Sciatic nerve (tissue), 2 donors: ENCODE measurements at places on chromosomes 1 and 21.

DNA sequence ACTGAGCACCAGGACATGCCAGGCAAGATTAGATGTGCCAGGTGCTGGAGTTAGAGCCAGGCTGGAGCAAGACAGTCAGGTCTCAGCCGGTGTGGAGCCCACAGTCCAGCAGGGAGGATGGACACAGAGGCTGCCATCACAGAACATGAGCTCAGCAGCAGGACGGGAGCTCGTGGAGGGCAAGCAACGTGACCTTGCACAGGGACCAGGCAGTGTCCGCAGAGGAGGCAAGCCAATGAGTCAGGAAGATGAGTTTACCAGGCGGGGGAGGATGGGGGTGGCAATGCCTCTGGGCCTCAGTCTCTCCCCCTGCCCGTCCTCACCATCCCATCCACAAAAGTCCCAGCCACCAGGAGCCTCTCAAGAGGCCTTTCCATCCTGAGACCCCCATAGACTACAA, 20.7 kb upstream of the ZC3H12A start:
- no peak for DNase-seq

GRCh38 chr1:207316141-207316540, 5.3 kb upstream of the CD55 start:
- DNase-seq, result no peak

GRCh38 chr1:59482986-59483385, 186.1 kb downstream of the FGGY start:
- no peak for DNase-seq

GRCh38 chr1:234489007-234489697, 10.2 kb upstream of the TARBP1 start:
- DNase-seq, result no peak

GRCh38 chr1:63892632-63893395, 119.0 kb downstream of the ROR1 start:
- no peak for DNase-seq

DNA sequence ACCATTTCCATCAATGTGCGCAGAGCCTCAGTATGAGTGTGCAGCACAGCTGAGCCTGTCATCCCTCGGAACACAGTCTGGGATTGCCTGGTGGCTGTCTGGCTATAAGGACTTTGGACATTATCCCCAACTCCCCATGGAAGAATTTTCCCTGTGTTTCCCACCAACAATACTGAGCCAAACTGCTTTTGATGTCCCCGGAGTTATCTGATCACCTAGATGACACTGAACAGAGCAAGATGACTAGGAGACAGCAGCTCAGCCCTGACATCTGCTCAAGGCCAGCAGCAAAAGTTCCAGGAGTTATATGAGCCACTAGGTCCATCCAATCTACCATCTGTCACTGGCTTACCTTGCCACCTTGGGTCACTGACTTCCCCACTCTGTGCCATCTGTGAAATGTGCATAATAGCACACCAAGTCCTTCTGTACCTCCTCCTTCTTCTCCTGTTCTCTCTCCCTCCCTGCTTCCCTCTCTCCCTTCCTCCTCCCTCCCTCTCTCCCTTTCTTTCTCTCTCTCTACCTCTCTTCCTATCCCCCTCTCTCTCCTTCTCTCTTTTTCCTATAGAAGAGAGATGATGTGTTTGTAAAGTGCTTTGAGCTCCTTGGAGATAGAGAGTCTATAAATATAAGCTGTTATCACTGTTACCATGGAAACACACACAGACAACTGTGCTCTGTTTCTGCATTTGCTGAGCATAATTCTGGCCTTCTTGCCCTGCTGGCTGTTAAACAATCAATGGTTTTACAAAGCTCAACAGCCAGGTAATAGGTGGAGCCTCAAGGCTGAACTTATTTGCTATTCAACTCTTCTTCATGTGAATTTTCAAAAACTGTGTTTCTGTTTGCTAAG, 19.7 kb upstream of the ATP1B1 start:
- DNase-seq, result no peak

DNA sequence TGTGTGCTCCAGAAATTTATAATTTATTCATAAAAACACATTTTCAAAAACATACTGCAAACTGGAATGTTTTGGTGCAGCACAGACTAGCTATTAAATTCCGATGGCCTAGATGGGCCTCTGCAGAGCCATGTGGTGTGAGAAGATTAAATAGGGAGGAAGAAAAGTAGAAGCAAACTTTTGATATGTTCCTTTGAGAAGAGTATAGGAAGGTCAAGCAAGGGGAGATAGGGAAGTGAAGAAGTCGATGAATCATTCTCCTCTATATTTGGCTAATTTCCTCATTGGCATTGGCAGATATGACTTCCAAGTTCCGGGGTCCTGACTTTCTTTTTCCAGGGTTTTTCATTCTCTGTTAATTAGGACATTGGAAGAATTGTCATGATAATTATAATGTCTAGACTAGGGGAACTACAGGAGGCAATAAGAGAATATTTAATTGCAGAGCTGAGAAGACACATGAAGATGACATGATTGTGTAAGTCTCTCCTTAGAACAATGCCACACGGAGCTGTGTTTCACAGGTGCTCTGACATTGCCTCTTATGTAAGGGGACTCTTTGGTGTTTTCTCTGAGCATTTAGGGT, 19.3 kb upstream of the ZNF326 start:
- DNase-seq, result no peak

GRCh38 chr21:15442743-15443469, 286.9 kb upstream of the USP25 start:
- DNase-seq, result no peak

DNA sequence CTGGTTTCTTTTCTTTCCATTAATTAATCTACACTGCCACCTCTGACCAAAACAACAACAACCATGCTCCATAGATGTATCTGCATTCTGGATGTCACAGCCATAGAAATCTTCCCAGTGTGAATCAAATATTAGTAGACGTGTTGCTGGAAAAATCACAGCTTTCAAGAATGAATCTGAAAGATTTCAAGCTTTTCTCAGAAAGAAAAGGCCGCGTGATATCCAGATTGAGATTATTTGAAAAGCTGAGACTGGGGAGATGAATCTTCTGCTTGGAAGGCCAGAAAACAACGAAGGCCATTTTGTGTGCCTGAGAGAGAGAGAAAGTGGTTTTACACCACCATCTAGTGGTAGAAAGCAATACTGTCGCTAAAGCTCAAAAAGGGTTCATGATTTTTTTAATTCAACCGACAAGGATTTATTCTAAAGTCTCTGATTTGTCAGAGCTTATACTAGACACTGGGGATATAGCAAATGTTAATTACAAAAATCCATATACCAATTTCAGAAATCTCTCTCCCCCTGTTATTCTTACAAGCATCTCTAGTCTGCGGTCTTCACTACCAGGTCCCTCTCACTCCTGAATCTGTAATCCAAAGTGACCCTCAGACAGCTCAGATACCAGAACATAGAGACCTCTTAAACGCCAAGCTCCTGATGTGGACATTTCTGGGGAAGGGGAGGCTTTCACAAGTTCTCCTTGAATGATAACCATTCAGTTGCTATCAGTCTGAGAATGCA, 87.5 kb upstream of the SGIP1 start:
- no peak for DNase-seq

DNA sequence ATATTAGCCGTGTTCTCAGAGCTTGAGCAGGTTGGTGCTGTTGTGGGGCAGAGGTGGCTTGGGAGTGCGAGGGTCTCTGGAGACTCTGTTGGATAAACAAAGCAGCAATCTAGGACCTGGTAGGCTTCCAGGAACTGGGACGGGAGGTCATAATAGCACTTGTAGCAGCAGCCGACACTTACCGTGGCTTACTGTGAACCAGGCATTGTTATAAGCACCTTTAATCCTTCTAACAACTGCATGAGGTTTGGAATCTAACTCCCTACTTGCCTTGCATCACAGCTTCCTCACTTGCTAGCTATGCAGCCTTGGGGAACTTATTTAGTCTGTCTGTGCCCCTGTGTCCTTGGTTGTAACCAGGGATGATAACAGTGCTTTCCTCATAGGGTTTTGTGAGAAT, 94.9 kb downstream of the NAV1 start:
- DNase-seq, result no peak

- no peak for DNase-seq
These were observed 66.4 kb upstream of the LPGAT1 start for GRCh38 chr1:211896958-211897357.

GRCh38 chr21:39775816-39776215, 30.8 kb downstream of the IGSF5 start:
- no peak for DNase-seq

- no peak for DNase-seq
These were observed 83.2 kb downstream of the PLXNA2 start for GRCh38 chr1:208161005-208161404.

- DNase-seq, result no peak
These were observed 188.2 kb upstream of the LYPLAL1 start for GRCh38 chr1:218985424-218985984.

GRCh38 chr21:38075833-38076587, 159.8 kb upstream of the KCNJ6 start:
- DNase-seq, result no peak

DNA sequence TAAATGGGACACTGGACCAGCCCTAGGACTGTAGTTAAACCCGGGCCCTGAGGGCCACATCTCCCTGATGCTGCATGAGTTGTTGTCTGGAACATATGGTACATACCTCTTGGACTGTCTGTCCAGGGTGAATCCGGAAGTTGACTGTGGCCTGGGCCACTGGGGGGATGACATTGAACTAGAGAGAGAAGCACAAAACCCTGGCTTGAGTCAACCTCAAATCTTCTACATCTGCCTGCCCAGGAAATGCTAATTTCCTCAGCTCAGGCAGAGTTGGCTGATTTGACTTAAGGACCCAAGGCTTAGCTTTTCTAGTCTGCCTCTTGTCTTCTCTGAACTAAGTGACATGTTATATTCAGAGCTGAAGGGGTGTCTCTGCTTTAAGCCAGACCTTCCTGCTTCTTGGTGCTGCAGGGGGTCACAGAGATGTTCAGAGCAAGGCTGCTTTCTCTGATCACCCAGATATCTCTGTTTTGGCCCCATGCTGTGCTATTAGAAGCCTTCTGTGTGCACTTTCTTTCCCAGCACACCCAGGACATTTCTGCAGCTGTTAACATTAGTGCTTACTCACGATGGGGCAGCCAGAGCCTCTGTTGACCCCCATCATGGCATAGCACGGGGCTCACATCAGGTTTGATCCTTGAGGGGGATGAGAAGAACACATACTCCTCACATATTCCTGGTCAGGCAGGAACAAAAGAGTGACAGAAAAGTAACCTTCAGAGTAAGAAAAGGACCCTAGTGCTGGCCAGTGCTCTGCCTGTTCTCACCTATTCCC, 9.6 kb downstream of the PM20D1 start:
- DNase-seq, result no peak

DNA sequence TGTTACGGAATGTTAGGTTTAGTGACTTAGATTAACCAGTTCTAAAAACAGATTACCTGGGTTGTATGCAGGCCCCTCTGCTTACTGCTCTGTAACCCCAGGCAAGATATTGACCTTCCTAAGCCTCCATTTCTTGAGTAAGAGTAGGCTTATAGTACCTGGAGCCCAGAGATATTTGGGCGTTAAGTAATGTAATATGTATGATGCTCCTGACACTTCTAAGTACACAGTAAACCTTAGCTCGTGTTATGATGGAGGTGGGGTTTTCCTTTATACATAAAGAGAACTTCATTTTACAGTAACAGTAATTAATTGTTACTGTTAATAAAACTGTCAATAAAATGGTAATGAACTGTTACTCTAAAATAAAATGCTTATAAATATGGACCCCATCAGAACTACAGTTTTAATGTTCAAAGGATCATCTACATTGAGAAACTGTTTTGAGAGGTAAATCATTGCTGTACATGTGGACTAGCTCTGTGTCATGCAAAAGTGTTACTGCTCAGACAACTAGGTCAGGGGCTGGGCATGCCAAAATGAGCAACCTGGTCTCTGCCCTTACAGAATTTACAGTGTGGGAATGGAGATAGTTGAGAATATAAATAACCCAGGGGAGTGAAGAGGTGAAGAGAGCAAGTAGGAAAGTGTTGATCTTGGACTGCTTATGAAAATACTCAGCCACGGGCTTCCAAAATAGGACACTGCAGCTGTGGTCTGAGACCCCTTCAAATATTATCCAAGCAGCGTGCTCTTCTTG, 26.6 kb downstream of the LRRC8C start:
- no peak for DNase-seq

GRCh38 chr1:230632273-230632873, 9.9 kb upstream of the COG2 start:
- DNase-seq, result no peak

DNA sequence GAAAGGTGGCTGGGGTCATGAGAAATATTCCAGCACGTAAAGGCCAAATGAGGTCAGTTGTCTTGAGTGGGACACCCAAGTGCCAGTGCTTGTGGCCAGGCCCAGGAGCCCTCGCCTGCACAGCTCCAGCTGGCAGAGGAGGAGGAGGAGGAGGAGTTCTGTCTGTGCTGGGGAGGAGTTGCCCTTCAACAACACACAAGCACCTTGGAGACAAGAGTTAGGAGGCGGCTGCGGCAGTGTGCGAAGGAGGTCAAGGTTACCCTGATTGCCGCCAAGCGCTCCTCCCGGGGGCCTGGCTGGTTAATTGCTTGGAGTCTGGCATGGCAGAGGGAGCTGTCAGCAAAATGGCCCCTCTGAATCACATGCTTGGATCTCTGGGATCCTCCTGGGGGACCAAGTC, 45.1 kb downstream of the GRIK3 start:
- no peak for DNase-seq

DNA sequence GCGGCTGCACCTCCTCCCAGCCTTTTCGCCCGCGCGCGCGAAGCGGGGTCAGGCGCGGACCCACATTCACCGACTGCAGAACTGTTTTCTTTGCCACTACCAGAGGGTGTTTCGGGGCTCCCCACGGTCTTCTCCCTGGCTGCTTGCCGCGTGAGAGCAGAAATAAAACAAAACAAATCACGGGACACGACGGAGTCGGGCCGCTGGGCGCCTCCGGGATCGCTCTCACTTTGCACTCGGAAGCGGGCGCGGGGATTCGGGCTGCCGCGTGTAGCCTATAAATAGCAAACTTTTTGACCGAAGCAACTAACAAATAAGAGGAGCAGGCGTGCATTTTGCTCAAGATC, 412.3 kb upstream of the ESRRG start:
- DNase-seq, result no peak

DNA sequence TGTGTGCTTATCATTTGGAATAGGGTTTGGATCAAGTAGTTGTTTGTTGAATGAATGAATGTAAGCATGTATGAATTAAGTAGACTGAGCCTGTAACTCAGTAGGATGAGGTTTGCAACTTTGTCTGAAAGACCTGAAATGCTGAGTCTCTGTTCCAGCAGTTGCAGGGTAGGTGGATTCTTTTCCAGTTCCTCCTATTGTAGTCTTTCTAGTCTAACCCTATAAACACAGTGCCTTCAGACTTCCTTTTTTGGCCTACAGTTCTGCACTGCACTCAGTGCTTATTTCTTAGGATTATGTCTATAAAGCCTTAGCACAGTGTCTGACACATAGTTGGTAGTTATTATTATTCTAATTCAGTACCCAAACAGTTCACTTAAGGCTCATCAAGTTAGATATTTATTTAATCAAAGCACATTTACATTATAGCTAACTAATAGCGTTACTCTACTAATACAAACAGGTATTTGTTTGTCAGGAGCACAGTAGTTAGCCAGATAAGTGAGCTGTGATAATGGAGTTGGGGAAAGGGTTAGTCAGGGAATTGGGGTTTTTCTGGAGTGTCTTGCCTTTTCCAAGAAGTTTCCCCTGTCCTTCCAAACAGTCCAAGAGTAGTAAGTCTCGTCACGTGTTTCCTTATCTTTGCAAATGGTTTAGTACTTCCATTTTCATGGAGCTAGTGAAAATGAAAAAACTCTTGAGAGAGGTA, 45.0 kb downstream of the ABCD3 start:
- DNase-seq, result no peak
